Brain microvascular endothelial cell (primary cell): ENCODE measurements at places on chromosomes 7 and 10.
A peak's percentile ranks its signal among the peaks of the same experiment; 100 is the strongest.

DNA sequence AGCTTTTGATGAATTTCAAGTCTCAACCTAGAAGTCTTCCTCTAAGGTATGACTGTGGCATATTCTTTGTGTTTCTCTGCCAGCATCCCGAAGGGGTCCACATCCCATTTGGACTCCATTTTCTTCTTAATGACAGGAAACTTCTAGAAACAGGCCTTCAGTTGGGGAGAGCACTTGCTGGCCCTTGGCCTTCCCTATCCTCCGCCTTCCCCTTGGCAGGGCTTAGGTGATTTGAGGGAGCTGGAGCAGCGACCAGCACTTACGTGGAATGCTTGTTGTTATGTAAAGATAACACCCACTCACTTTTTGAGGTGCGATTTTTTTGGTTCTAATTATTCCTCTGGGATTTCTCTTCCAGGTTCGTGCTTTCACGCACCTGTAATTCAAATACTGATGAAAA is 42.9 kb upstream of the ZNF716 start:
- no peak for DNase-seq

DNA sequence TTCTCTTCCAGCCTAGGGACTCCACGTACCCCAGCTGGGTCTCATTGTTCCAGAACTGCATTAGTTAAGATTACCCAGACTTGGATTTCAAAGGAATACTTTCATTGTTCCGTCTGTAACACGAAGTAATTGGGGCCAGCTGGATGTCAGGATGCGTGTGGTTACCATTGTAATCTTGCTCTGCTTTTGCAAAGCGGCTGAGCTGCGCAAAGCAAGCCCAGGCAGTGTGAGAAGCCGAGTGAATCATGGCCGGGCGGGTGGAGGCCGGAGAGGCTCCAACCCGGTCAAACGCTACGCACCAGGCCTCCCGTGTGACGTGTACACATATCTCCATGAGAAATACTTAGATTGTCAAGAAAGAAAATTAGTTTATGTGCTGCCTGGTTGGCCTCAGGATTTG is 21.0 kb downstream of the LRRC17 start:
- DNase-seq: peak; percentile 87

GRCh38 chr7:42338916-42339540 is 102.0 kb upstream of the GLI3 start:
- DNase-seq: no peak

GRCh38 chr7:33807779-33808482 is 97.4 kb upstream of the BMPER start:
- peak; percentile 89 for DNase-seq

DNA sequence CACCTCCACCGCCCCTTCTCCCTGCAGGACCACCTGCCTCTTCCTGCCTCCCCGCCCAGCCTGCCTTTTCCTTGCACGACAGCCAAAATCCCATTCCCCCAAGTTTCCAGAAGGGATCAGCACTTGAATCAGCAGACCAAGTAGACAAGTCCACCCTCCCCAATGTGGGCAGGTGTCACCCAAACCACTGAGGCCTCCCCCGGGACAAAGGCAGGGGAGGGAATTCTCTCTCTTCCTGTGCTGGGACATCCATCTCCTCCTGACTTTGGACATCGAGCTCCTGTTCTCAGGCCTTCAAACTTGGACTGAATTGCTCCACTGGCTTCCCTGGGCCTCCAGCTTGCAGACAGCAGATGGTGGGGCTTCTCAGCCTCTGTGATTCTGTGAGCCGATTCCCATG is 21.6 kb upstream of the PSMG3 start:
- no peak for DNase-seq
